ENCODE measurements at places on chromosomes 11 and 22. TPM values are rescaled to one million over a fixed set of nuclear protein-coding genes. Genes with fewer than 3 reads are reported as not detected.

- DNase-seq = no peak
These were observed 1475.2 kb downstream of the TBC1D22A start for GRCh38 chr22:48237466-48238283.

RIC3 gene
- polyA plus RNA-seq = 0.17 TPM

GRCh38 chr11:17165247-17165890 is 42.4 kb downstream of the PIK3C2A start:
- no peak for DNase-seq

OR51I1 gene
- polyA plus RNA-seq = not detected

GRCh38 chr11:14357881-14358728 is 878 bp downstream of the RRAS2 start:
- no peak for DNase-seq

- DNase-seq = no peak
These were observed 605 bp upstream of the RAPSN start for GRCh38 chr11:47449541-47449940.

MMP3 gene
- not detected for polyA plus RNA-seq

- DNase-seq = no peak
These were observed 126.1 kb downstream of the LRRC4C start for GRCh38 chr11:41333357-41333756.

DNA sequence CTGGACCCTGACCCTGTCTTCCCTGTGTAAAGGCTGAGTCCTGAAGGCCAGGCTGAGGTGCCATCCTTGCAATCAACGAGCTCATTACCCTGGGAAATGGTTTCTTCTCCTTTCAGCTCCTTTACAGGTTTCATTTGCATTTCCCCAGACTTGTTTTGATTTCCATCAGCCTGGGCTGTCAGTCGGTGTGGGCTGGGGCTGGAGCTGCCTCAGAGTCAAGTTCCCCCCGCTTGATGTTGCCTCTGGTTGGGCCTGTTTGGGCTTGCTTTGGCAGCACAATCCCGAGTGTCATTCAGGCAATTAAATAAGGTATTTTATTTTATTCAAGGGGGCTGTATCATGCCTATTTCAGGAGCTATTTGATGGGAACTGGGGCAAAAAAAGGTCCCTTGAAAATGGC is 424.9 kb downstream of the INSC start:
- DNase-seq = no peak

ARHGEF17 gene
- 1.2 TPM for polyA plus RNA-seq

GRCh38 chr11:131138731-131139130 is 222.5 kb upstream of the SNX19 start:
- DNase-seq = no peak

DNA sequence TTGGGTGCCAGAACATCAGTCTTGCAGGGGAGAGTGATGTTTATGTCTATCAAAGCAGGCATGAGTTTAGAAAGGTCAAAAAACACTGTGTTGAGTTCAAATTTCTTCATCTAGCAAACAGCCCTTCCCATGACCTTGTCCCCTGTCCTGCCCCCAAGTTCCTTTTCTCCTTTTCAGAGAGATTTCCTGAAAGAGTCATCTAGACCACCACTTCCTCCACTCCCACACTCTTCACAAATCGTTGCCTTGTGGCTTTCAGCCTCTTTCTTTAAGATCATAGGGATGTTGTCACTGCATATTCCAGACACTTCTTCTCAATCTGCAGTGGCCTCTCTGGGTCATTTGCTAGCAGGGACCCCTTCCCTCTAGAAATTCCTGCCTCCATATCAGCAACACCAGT is 290.5 kb downstream of the TENM4 start:
- DNase-seq = no peak

GRCh38 chr11:125923012-125923579 is 18.8 kb downstream of the DDX25 start:
- peak; percentile 38 for DNase-seq

DNA sequence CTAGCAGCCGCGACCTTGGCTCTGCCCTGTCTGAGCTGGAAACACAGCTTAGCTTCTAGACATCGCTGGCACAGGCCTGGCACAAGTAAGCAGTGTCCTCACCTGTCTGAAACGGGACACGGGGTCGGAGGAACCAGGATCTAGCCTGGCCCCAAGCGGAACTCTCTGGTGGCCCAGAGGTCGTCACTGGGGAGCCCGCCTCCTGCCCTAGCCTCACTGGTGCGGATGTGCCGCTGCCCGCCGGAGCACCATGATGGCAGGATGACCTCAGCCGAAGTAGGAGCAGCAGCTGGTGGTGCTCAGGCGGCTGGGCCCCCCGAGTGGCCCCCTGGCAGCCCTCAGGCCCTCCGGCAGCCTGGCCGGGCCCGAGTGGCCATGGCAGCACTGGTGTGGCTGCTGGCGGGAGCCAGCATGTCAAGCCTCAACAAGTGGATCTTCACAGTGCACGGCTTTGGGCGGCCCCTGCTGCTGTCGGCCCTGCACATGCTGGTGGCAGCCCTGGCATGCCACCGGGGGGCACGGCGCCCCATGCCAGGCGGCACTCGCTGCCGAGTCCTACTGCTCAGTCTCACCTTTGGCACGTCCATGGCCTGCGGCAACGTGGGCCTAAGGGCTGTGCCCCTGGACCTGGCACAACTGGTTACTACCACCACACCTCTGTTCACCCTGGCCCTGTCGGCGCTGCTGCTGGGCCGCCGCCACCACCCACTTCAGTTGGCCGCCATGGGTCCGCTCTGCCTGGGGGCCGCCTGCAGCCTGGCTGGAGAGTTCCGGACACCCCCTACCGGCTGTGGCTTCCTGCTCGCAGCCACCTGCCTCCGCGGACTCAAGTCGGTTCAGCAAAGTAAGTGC is 871 bp downstream of the SLC35E4 start:
- DNase-seq = no peak

CASTOR1 gene
- polyA plus RNA-seq = 6.4 TPM

- DNase-seq = no peak
These were observed 134.0 kb downstream of the NTM start for GRCh38 chr11:131504199-131504949.

GRM5 gene
- polyA plus RNA-seq = not detected

- no peak for DNase-seq
These were observed 58.5 kb upstream of the SESN3 start for GRCh38 chr11:95289378-95290101.

EHF gene
- 0.52 TPM for polyA plus RNA-seq

DNA sequence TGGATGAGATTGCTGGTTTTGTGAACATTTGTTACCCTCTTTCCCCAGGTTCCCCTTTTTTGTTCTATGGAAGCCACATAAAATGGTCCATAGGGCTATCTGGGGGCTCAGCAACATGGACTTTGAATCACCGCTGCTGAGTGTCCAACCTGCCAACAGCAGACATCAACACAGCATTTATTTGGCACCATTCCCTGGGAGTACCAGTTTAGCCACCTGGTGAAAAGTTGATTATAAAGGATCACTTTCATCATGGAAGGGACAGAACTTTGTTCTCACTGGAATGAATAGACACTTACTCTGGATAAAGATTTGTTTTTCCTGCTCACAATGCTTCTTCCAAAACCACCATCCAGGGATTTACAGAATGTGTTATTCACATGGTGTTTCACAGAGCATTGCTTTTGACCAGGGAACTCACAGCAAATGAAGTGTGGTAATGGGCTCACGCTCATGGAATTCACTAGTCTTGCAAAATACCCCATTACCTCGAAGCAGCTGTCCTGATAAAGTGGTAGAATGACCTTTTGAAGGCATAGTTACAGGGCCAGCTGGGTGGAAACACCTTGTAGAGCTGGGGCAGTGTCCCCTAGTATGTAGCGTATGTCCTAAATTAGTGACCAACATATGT is 43.9 kb downstream of the ADM start:
- no peak for DNase-seq

MMP1 gene
- not detected for polyA plus RNA-seq

PHLDA2 gene
- 4.7 TPM for polyA plus RNA-seq

- no peak for DNase-seq
These were observed 122.2 kb upstream of the TRPC6 start for GRCh38 chr11:101705972-101706371.

DNA sequence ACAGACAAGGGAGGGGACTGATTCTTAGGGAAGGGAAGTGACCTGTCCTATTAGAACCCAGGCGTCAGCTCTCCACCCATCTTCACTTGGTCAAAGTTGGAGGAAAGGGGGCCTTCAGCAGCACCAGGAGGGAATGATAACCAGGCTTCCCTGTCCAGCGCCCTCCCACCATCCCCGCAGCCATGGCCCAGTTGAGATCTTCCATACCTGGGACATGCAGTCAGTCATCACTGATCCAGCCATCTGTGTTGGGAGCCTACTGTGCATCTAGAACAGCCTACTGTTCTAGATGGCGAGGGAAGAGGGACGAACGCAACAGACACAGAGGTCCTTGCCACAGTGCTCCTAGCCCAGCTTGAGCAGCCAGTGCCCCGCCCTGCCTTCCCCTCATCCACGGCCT is 40.6 kb downstream of the PDGFB start:
- no peak for DNase-seq

NCF4 gene
- 206 TPM for polyA plus RNA-seq

CRYBB3 gene
- not detected for polyA plus RNA-seq

GRCh38 chr11:97751405-97751804 is 1269.3 kb upstream of the CNTN5 start:
- no peak for DNase-seq

TMEM191B gene
- 2.3 TPM for polyA plus RNA-seq

DNA sequence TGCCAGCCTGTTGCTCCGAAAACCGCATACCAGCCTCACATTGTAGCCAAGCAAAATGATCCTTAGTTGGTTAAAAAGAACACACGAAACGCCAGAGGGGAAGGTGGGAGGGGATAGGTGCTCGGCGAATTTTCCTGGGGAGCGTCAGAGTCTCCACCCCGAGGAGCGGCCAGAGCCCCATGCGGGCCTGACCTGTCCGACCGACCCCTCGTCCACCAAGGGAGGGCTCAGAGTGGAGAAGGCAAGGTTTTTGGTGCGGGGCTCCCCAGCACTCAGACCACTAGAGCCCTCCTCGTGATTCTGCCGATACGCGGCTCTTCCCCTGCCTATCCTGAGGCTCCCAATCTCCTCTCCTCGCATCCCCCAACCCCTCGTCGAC is 39.6 kb downstream of the DIXDC1 start:
- no peak for DNase-seq

RHOD gene
- not detected for polyA plus RNA-seq

DNA sequence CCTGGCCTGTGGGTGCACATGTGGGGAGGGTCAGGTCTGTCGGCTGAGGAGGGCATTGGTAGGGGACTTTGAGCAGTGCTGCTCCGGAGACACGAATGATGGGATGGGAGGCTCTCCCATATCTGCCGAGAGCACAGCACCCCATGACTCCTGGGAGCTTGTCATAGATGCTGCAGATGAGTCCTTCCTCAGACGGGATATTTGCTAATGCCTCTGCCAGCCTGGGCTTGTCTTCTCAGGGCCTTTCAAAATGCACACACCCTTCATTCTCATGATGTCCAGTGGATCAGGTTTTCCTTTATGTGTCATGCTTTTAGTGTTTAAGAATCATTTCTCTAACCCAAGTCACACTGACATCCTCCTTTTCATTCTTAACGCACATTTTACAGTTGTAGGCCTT is 8.1 kb upstream of the RNH1 start:
- no peak for DNase-seq

- DNase-seq = no peak
These were observed 110.8 kb downstream of the UVRAG start for GRCh38 chr11:75925785-75926164.

DNA sequence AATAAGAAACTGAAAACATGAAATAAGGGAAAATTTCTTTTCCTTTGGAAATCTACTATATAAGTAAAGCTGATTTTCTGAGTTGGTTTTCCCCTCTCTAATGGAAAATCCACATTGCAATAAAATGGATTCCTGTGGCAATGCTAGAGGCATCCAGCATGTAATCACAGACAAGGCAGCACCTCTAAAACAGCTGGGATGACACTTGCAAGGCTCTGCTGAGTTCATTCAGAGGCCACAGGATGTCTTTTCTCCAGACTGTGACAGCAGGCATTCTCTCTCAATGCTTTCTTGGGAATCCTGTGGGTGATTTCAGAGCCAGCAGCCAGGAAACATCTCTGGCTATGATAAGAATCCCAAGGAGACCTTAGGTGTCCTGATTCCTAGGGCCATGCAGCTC is 201.3 kb upstream of the BLID start:
- no peak for DNase-seq

- no peak for DNase-seq
These were observed 52.6 kb downstream of the CLTCL1 start for GRCh38 chr22:19238900-19239299.

KDM4D gene
- 0.16 TPM for polyA plus RNA-seq

PC gene
- polyA plus RNA-seq = 6.0 TPM

APOA5 gene
- polyA plus RNA-seq = not detected

GRCh38 chr11:10673501-10674062 is 20.0 kb downstream of the IRAG1 start:
- DNase-seq = peak; percentile 64
